ENCODE measurements at places on chromosomes 3 and 15.
A peak's percentile ranks its signal among the peaks of the same experiment; 100 is the strongest.

DNA sequence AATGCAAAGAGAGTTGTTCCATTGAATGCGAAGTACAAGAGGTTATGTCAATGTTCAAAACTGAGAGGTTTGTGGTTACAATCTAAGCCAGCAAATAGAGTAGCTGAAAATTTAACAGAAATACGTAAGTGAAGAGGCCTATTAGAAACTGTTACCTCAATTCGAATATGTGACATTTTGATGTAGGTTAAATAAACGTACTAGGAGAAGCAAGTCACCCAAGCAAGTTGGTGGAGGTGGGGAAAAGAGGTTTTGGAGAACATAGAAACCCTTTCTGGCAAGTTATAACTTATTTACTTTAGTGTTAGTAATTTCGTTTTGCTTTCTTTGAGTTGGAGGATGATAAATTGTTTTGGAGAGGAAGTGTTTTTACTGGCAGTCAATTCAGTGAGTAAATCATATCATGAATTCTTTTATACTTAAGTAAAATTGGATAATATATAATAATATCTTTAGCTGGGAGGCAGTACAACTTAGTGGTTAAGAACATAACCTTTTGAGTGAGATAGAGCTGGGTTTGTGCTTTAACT is 91.2 kb upstream of the NAALADL2 start:
- no peak for DNase-seq

DNA sequence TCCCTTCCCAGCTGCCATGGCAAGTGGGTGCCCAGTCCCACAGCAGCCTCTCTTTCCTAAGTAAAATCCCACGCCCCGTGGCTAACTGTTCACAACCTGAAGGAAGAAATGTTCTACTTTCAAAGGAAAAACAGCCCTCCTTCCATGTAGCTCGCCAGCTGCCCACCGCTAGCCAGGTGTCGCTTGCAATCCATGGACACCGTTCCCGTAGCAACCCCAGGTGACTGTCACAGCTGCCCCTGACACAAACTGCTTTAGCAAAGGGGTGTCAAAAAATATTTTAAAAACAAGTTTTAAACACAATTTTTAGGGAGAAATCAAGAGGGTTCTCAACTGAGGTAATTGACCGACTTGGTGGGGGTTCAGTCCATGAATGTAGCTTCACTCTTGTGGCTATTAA is 21.0 kb upstream of the CGNL1 start:
- DNase-seq, result no peak

DNA sequence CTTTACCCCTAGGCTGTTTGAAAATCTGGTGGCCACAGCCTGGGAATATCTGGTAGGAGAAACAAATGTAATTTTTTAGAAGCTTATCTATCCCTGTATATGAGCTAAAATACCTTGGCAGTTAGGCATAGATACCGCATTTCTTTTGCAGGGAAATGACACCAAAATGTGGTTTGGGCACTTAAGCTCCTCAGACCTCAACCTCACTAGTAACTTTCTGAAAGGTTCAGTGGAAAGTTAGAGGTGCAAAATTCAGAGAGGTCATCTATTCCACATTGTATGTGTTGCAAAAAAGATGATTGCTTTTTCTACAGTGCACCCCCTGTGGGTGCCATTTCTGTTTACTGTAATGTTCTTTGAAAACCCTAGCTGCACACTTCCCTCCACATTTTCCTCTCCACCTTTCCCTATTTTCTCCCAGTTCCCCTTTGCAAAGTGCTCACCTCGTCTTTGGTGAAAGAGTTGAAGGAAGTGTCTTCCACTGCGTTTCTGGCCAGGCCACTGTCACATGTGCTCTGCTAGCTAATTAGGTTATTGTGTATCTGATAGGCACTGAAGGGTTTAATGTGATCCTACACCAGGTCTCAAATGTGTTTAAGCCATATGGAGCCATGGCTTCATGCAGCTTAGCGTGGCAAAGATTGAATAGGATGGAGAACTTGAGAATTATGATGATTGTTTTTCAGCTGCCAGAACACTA is 1.3 kb downstream of the SACM1L start:
- no peak for DNase-seq

GRCh38 chr3:119796368-119796767 is 14.5 kb downstream of the NR1I2 start:
- DNase-seq, result no peak

- DNase-seq, result no peak
Observed at GRCh38 chr15:96184297-96184696, 146.2 kb upstream of the NR2F2 start.

DNA sequence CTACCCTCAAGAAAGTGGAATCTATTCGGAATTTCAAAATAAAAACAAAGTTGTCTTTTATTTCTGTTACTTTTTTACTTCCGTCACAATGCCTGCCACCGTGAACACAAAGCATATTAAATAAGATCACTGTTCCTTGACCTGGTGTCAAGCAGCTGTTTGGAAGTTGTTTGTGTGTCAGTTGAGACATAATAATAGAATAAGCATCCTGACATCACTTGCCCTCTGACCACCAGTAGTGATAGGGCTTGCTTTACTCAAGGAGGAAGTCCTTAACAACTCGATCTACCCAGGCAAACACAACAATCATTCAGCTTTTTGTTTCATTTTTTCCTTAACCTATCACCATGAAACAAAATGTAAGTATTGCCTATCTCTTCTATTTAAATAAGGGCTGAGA is 454.4 kb upstream of the RASGRP1 start:
- DNase-seq, result no peak

- no peak for DNase-seq
Observed at GRCh38 chr3:170302008-170302407, 55.5 kb upstream of the SKIL start.

GRCh38 chr15:57561041-57561711 is 30.5 kb upstream of the MYZAP start:
- DNase-seq, result peak; percentile 55

GRCh38 chr15:51884517-51885236 is 55.2 kb downstream of the TMOD3 start:
- DNase-seq, result no peak

Data from bone marrow (tissue), 2 donors.